ENCODE measurements at places on chromosomes 12 and 14.

- DNase-seq = peak; percentile 85
Measured at GRCh38 chr14:95527387-95528002, 7.4 kb upstream of the GLRX5 start.

DNA sequence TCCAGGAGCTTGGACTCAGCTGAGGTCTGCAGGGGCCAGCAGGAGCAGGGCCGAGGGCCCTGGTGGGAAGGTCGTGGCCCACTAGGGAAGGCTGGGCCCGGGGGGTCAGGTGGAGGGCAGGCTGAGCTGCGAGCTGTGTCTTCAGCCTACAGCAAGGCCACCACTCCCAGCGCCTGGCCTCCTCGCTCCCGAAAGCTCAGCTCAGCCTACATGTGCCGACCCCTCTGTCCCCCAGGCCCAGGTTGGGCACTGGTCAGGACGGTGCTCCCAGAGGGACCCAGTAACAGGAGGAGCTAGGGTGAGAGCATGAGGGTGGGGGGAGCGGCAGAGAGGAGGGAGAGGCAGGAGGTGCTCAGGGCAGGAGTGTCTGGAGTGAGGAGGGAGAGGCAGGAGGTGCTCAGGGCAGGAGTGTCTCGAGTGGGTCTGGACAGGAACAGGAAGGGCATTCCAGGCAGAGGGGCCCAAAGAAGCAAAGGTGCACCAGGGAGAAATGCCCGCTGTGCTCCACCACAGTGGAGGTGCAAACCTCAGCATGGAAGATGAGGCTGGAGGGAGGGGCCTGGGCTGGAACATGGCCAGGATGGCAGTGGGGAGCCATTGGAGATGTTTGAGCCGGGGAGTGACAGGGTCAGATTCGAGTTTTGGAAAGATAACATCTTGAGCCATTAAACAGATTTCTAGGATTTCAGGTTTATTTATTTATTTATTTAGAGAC, 29.1 kb upstream of the GPR132 start:
- DNase-seq = no peak

DNA sequence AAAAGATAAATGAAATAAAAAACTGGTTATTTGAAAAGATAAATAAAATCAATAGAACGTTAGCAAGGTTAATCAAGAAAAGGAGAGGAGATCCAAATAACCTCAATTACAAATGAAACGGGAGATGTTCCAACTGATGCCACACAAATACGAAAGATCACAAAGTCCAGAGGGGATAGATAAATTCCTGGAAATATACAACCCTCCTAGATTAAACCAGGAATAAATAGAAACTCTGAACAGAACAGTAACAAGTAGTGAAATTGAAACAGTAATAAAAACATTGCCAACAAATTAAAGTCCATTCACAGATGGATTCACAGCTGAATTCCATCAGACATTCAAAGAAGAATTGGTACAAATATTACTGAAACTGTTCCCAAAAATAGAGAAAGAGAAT, 12.4 kb downstream of the CLEC1A start:
- no peak for DNase-seq

DNA sequence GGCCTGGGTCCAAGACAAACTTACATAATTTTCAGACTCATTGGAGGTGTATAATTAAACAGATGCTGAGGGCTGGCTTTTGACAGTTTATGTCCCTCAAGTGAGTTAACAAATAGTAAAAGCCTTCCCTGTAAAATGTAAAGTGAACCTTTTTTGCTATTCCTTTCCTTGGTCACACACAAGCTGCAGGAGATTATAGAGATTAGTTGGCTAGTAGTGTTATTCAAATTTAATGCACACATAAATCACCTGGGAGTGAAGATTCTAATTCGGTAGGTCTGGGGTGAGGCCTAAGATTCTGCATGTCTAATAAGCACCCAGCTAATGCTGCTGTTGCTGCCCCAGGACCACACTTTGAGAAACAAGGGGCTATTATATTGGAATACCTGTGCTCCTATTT, 206.2 kb upstream of the SSTR1 start:
- no peak for DNase-seq

DNA sequence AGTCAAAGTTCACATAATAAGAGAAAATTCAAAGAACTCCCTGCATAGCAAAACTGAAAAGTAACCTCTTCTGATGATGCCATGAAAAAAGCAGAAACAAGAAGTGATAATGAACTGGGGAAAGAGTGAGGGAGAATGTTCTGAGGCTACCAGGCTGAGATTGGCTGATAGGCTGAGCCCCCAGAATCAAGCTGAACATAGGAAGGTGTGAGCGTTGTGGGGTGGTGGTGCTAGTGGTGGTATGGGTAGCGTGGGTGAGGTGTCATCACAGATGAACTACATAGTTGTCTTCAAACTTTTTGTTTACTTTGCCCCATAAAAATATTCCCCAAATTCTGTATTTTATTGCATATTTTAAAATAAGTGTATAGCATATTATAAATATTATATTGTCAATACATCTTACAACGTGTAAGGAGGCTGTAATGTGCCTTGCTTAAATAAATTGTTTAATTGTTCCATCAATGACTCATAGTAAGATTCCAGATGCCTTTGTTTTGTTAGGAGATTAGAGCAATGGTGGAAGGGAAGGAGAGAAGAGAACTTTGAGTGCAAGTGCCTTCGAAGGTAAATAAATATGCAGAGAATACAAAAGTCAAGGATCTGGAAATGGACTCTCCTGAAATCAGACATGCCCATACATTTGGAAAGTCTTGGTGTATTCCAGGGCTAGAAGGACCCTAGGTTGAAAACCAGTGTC, 15.8 kb upstream of the CFAP54 start:
- no peak for DNase-seq

DNA sequence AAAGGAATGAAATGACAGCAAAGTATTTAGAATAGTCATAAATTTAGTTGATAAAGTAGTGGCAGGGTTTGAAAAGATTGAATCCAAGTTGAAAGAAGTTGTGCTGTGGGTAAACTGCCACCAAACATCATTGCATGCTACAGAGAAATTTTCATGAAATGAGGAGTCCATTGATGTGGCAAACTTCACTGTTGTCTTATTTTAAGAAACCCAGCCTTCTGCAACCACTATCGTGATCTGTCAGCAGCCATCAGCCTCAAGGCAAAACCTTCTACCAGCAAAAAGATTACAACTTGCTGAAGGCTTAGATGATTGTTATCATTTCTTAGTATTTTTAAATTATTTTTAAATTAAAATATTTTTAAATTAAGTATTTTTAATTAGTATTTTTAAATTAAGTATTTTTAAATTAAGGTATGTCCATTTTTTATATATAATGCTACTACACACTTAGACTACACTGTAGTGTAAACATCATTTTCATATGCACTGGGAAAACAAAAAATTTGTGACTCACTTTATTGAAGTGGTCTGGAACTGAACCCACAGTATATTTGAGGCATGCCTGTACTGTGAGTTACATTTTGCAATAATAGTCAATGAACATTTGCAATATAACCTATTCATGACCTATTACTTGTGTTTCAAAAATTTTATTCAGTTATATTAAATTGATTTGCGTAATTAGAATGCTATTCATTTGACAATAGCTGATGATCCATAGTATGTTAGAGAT, 67.2 kb upstream of the SYT1 start:
- DNase-seq = peak; percentile 72

Measured in choroid plexus epithelial cell (primary cell).